ENCODE measurements at places on chromosomes 3 and 15.

GRCh38 chr3:116483135-116483534 lies 37.8 kb upstream of the LSAMP start:
- DNase-seq, result no peak

- no peak for DNase-seq
These were observed 50.8 kb upstream of the PPARG start for GRCh38 chr3:12237912-12238650.

DNA sequence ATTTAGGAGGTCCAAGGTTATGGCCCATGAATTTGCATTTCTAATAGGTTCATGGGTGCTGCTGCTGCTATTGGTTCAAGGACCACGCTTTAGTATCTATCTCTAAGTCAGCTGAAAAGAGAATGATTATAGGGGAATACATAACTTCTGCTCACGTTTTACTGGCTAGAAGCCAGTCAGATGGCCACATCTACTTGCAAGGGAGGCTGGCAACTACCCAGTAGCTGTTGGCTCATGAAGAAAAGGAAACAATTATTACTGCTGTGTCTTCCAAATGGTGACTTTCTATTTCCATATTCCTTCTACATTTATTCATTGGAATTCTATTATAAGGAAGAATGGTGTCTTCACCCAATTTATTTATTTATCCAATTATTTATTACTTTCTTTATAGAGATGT lies 54.2 kb downstream of the SLC25A36 start:
- no peak for DNase-seq

- no peak for DNase-seq
These were observed 151.4 kb downstream of the RPLP1 start for GRCh38 chr15:69604072-69604411.

DNA sequence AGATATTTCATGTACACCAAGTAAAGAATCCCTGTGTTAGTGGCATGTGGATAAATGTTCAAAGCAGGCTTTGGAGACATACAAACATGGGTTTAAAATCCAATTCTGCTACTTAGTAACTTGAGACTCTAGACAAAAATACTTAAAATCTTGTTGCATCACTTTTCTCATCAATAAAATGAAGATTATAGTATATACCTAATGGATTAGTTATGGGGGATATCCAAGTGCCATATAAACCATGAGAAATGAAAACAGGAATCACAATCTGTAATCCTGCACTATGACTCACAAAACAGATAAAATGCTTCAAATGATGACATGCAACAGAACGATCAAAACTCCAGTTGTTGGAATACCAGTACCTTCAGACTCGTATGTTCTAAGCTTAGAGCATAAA lies 496.0 kb upstream of the RGMA start:
- no peak for DNase-seq

GRCh38 chr3:129005526-129006303 lies 4.6 kb downstream of the EFCC1 start:
- no peak for DNase-seq

- no peak for DNase-seq
These were observed 37.2 kb downstream of the UBE2E2 start for GRCh38 chr3:23240171-23240785.
